ENCODE measurements at places on chromosomes 7 and 10.

DNA sequence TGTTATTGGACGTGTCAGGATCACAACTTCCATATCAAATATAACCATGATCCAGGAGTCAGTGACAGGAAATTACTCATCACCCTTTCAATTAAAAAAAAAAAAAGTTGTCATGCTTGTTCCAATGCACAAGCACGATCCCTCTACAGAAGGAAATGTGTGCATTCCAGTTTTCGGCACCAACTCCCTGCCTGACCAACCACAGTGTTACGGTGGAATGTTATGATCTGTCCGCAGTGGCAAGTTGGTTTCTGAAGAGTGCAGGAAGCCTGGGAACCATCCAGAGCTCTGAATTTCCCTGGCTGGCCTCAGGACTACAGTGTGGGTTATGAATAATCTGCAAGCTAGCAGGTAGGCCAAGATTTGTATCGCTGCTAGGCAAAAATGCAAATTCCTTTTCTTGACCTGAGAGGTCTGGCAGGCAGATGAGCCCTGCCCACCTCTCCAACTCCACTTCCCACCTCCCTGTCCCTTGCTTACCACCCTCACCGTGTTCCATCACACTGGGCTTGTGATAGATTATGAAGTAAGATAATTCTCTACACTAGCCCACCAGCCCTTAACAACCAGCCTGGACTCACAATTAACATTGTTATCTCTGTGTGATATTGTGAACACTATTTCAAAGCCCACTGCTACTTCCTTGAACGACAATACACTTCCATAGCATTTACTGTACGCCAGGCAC lies 20.4 kb downstream of the FRMPD2 start:
- DNase-seq, result peak; percentile 94

DNA sequence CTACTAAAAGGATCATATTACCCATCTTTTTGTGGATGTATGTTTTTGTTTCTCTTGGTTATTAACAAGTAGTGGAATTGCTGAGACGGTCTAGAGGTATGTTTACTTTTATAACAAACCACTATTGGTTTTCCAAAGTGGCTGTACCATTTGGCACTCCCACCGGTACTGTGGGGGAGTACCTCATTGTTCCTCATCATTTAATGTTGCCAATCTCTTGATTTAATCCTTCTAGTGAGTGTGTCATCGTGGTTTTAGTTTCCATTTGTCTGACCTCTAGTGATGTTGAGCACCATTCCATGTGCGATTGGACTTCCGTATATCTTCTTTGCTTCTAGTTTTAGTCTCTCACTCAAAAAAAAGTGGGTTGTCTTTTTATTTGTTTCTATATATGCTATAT lies 50.4 kb downstream of the RBM33 start:
- peak; percentile 35 for DNase-seq

DNA sequence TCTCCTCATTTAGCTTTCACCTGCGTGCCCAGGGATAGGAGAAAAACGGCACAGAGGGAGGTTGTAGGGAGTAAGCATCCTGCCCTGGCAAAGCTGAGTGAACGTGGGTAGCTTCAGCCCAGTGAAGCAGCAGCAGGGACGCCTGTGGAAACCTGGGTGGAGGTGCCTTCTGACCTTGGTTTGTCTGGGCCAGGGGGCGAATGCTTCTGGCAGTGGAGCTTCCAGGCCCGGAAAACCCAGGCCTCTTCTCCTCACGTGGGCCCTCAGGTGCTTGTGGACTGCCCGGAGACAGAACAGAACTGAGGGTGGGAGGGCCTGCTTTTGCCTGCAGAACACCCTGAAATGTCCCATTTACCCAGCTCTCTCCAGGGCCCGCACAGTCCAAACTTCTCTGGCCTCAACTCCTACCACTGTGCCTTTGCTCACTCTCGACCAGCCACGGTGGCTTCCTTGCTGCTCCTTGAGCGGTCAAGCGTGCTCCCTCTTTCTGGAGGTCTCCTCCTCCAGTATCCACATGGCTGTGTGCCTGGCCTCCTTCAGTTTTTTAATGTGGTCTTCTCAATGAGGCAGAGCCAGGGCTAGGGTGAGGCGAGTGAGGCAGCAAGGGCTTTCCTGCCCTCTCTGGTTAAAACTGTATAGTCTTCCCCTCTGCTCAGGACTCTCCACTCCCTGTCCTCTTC lies 62.4 kb downstream of the TMEM209 start:
- no peak for DNase-seq

- no peak for DNase-seq
Observed at GRCh38 chr7:11078247-11078834, 104.7 kb downstream of the PHF14 start.

All from fibroblast of skin of back (primary cell).